ENCODE measurements at places on chromosomes 1 and 21.

- DNase-seq: no peak
Measured at GRCh38 chr21:26423511-26423910, 149.6 kb downstream of the CYYR1 start.

DNA sequence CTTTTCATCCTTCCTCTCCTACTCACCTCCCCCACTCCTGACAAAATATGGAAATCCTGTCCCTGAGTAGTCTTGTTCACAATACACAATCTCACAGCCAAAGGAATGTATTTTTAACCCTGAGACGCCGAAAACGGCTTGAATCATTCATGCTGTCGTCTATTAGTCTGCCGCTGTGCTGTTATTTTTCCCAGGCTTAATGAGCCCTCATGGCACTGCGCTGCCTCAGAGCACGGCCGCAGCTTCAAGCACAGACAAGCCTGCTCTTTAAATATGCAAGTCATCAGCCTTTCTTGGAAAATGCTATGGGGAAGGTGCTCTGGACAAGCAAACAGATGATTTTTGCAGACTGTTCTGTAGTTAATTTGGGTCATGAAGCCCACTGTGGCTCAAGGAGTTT lies 302.7 kb downstream of the DISC1 start:
- peak; percentile 58 for DNase-seq

DNA sequence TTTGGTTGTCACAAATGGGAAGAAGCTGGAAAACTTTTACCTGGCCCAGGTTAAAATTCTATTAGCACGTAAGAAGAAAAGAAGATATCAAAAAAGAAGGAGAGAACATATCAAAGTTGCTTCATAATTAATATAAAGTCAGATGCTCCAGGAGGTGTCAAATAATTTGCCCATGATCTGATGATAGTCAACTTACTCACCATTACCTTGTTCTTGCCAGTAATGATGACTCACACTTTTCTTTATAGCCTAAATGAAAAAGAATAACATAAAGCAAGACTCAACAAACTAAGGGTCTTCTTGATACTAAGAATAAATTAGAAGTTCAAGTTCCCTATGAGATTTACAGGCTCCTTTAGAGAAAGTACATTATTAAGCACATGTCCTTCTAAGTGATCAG lies 580.4 kb downstream of the TTLL7 start:
- DNase-seq: no peak

- DNase-seq: no peak
Measured at GRCh38 chr1:208189183-208189582, 55.0 kb downstream of the PLXNA2 start.

- DNase-seq: no peak
Measured at GRCh38 chr1:91700332-91700731, 185.6 kb downstream of the TGFBR3 start.

- DNase-seq: no peak
Measured at GRCh38 chr1:154407198-154408091, 2.3 kb downstream of the IL6R start.

DNA sequence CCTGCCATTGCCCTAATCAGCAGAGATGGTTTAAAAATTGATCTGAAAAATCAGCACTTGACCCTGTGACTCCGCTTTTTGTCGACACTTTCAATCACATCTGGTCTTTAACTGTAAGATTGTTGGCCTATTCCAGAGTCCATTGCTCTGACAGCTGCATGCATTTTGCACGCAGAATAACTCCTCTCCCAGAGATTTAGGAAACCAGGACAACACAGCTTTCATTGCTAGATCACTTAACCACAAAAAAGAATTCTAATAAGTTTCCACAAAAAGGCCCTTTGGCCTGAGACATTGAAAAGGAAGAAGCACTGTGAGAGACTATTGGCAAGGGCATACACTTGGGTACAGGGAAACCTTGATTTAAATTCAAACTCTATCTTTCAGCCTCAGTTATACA lies 373.1 kb downstream of the TGFB2 start:
- DNase-seq: no peak

- no peak for DNase-seq
Measured at GRCh38 chr1:214445831-214446614, 105.4 kb downstream of the PTPN14 start.

GRCh38 chr1:18072066-18072465 lies 35.5 kb upstream of the IGSF21 start:
- DNase-seq: no peak

Data from NCI-H1105 treated with DMSO at 0.1 percent for 48 hours (cell line).